CD4-positive, alpha-beta memory T cell (primary cell): ENCODE measurements at places on chromosomes 5 and 9. TPM values are rescaled to one million over a fixed set of nuclear protein-coding genes. Genes with fewer than 3 reads are reported as not detected.

The MYOZ3 gene
- polyA plus RNA-seq: not detected

The HSPB3 gene
- not detected for polyA plus RNA-seq

The DMRTA1 gene
- polyA plus RNA-seq: not detected

The PDCD1LG2 gene
- polyA plus RNA-seq: 1.1 TPM

The SMARCA2 gene
- 57.4 TPM for polyA plus RNA-seq

DNA sequence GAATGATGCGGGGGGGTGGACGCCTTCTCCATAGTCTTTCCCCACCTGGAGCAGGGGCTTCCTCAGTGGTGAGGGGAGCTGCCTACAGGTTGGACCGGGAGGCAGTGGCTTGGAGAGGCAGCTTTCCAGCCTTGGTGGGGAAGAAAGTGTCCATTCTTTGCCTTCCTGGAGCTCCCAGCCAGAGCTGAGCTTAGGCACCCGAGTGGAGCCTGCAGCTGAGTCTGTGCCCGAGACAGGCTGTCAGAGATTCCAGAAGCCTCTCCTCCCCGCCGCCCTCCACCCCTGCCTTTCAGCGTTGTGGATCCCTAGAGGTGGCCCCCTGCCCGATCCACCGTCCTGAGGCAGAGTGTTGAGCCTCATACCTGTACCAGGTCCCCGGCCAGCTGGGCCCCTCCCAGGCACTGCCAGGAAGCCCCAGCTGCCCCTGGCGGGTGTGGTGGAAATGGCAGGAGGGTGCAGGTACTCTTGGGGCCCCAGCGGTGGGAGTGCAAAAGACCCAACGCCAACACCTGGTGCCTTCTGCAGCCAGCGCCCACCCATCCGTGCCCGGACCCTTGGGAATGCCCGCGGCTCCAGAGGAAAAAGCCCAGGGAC is 112.0 kb downstream of the RXRA start:
- H3K27me3 ChIP-seq: no peaks in the 10 kb centered on the region
- H3K4me3 ChIP-seq: no peak overlapping the region
- no peak overlapping the region for H3K27ac ChIP-seq
- H3K36me3 ChIP-seq: no peaks in the 10 kb centered on the region
- H3K4me1 ChIP-seq: peaks cover 9% of the 10 kb centered on the region

DNA sequence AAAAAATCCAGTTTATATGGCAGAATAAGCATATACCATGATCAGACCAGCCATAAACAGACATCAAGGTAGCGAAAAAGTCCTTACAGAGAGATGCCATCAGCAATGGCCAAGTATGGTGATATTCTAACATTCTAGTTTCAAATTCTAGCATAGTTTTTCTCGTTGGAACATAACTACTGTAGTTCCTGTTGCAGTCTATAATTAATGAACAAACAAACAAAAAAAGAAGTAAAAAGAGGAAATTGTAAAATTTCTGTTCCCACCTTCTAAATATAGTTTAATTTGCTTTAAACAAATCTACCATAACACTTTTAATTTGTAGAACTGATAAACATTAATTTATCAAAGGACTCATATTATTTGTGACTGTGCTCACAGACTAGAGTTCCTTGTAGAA is 9.9 kb upstream of the CD180 start:
- peak overlapping the region; percentile 30 for H3K4me3 ChIP-seq
- no peaks in the 10 kb centered on the region for H3K36me3 ChIP-seq
- H3K27ac ChIP-seq: peak overlapping the region; percentile 46
- no peak for DNase-seq
- peaks cover 79% of the 10 kb centered on the region for H3K4me1 ChIP-seq
- H3K27me3 ChIP-seq: no peaks in the 10 kb centered on the region

- H3K27me3 ChIP-seq: no peaks in the 10 kb centered on the region
- H3K36me3 ChIP-seq: no peaks in the 10 kb centered on the region
- no peak for DNase-seq
Measured at GRCh38 chr5:121138952-121139351, 674.9 kb downstream of the PRR16 start.

DNA sequence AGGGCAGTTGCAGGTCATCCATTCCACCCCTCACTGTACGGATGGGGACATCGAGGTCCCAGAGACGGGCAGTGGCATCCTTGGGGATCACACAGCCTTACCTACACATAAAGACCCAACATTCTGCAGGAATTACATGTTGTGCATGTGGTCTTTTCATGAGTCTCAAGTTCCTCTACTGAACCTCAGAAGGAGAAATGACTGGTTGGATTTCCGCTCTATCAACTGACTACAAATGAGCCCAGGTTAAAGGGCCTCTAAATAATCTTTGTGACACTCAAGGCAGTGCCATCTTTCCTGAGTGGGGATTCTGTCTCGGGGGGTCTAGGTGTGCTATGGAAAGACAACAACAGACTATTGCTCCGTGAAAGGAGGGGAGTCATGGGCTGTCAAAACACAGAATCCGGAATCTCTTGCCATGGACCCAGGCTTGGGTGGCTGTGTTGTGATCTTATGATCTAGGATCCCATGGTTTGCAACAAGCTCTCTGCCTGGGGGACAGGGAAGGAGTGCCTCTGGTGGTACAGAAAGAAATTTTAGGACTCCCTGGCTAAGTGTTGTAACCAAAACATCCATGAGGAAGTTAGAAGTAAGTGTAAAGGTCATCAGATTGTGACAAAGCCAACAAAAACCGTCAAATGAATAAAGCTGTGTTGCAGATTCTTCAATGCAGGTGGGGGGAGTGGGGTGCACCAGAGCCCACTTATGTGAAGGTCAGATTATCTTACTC is 1.9 kb upstream of the SLC31A2 start:
- peaks cover 21% of the 10 kb centered on the region for H3K4me1 ChIP-seq
- no peak for DNase-seq
- H3K27me3 ChIP-seq: no peaks in the 10 kb centered on the region
- no peaks in the 10 kb centered on the region for H3K36me3 ChIP-seq
- no peak overlapping the region for H3K27ac ChIP-seq

- no peaks in the 10 kb centered on the region for H3K27me3 ChIP-seq
- no peak overlapping the region for H3K27ac ChIP-seq
- DNase-seq: no peak
- H3K4me1 ChIP-seq: no peaks in the 10 kb centered on the region
- H3K36me3 ChIP-seq: no peaks in the 10 kb centered on the region
- H3K4me3 ChIP-seq: no peak overlapping the region
Measured at GRCh38 chr9:120350596-120350995, 229.4 kb downstream of the CDK5RAP2 start.

DNA sequence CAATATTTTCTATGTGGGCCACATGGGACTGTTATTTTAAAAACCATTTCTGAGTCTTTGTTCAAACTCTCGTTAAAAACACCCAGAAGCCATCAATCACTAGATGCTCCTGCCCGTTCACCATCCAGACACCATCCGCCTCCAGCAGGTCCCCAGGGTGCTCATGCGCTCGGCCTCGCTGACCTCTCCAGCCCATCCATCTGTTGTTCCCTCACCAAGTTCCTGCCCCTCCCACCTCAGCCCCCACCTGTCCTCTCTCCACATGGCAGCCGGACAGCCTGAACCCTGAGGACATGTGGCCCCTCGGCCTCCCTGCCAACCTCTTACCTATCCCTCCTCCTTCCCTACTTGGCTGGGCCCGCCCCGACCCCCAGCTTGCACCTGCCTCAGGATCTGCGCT is 31.6 kb downstream of the NSUN2 start:
- H3K4me3 ChIP-seq: no peak overlapping the region
- DNase-seq: no peak
- H3K36me3 ChIP-seq: peaks cover 55% of the 10 kb centered on the region
- H3K27me3 ChIP-seq: no peaks in the 10 kb centered on the region
- no peak overlapping the region for H3K27ac ChIP-seq

GRCh38 chr9:136117916-136118319 is 757 bp downstream of the TMEM250 start:
- H3K4me1 ChIP-seq: peaks cover 40% of the 10 kb centered on the region
- H3K36me3 ChIP-seq: peaks cover 14% of the 10 kb centered on the region
- no peaks in the 10 kb centered on the region for H3K27me3 ChIP-seq
- H3K27ac ChIP-seq: peak overlapping the region; percentile 87
- peak overlapping the region; percentile 11 for H3K4me3 ChIP-seq
- DNase-seq: no peak

DNA sequence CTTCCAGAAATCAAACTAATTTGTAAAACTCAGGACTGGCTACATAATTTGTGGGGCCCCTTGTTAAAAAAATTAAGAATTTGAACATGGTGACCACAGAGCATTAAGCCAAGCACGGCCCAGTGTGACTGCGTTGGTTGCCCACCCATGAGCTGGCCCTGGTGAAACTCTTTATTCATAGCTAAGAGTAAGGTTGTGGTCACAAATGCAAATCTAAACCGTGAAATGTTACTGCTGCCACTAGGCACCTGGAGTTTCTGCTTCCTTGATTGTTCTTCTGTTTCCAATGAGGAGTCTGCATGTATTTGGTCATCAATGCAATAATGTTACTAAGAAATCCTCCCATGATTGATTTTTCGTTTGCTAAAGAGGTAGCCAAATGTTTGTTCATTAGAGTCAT is 4.2 kb downstream of the GCNT1 start:
- peaks cover 15% of the 10 kb centered on the region for H3K4me1 ChIP-seq
- no peaks in the 10 kb centered on the region for H3K36me3 ChIP-seq
- no peak overlapping the region for H3K4me3 ChIP-seq
- DNase-seq: no peak
- H3K27me3 ChIP-seq: no peaks in the 10 kb centered on the region
